Liver (tissue), 10 donors: ENCODE measurements at places on chromosomes 2 and 18. TPM values are rescaled to one million over a fixed set of nuclear protein-coding genes. Genes with fewer than 3 reads are reported as not detected.

NOSTRIN gene
- 16.7 TPM for total RNA-seq

ORC4 gene
- total RNA-seq = 50.2 TPM

DNA sequence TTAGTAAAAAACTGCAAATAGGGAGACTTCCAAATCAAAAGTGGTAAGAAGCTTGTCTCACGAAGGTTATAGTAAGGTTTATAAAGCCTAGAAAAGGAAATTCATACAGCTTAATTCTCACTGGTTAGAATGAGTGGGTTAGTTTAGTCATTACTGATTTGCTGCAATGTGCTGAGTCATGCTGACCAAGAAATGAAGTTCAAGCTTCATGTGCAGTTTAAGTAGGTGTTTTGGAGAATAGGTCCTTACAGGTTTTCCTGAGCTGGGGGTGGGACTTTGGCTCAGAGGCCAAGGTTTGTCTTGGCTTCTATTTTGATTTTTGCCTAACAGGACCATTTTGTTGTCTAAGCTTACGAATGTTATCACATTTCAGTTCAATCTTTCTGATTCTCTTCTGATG, 15.1 kb downstream of the CLIP4 start:
- DNase-seq = no peak
- H3K27ac ChIP-seq = no peak overlapping the region
- H3K36me3 ChIP-seq = no peaks in the 10 kb centered on the region
- no peaks in the 10 kb centered on the region for H3K27me3 ChIP-seq

- H3K4me1 ChIP-seq = no peaks in the 10 kb centered on the region
- H3K4me3 ChIP-seq = no peak overlapping the region
- no peak for DNase-seq
- H3K27me3 ChIP-seq = no peaks in the 10 kb centered on the region
These were observed 1710.4 kb downstream of the SUCLG1 start for GRCh38 chr2:82748653-82749052.

GRCh38 chr2:101291973-101292372, 16.5 kb downstream of the RNF149 start:
- no peaks in the 10 kb centered on the region for H3K27me3 ChIP-seq
- H3K4me3 ChIP-seq = no peak overlapping the region
- peaks cover 3% of the 10 kb centered on the region for H3K4me1 ChIP-seq
- no peak for DNase-seq
- H3K36me3 ChIP-seq = peaks cover 13% of the 10 kb centered on the region

DNA sequence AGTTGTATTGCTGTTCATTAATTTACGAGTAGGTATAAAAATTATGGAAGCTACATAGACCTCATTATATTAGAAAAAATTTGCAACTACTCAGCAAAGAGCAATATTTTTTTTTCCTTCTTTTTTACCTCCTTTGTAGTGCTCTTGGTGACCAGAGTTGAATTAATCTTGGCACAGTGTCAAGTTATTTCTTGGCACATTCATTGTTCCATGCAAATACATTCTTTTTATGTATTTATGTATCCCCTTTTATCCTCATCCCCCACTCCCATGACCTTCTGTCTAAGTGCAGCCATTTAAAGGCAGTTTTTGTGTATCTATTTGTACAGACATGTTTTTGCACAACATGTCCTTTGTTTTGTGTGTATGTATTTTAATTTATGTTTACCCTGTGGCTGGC, 224.5 kb downstream of the CCDC102B start:
- no peak for DNase-seq
- H3K4me1 ChIP-seq = no peaks in the 10 kb centered on the region
- no peaks in the 10 kb centered on the region for H3K36me3 ChIP-seq

GRCh38 chr2:33307659-33308270, 168.7 kb upstream of the RASGRP3 start:
- no peak for DNase-seq
- H3K27me3 ChIP-seq = no peaks in the 10 kb centered on the region
- H3K4me3 ChIP-seq = no peak overlapping the region
